ENCODE measurements at places on chromosomes 3 and 15. TPM values are rescaled to one million over a fixed set of nuclear protein-coding genes. Genes with fewer than 3 reads are reported as not detected.

The EXOG gene
- 16.5 TPM for total RNA-seq

GRCh38 chr3:188264226-188265207 is 110.6 kb downstream of the LPP start:
- no peak for DNase-seq

- DNase-seq: no peak
These were observed 81.5 kb downstream of the SMAD3 start for GRCh38 chr15:67146875-67147381.

- no peak for DNase-seq
These were observed 66.0 kb downstream of the HMCES start for GRCh38 chr3:129344540-129345220.

- DNase-seq: no peak
These were observed 256.1 kb upstream of the ARPP21 start for GRCh38 chr3:35383216-35383615.

GRCh38 chr3:178750639-178751300 is 214.5 kb downstream of the KCNMB2 start:
- DNase-seq: no peak
